Fibroblast of villous mesenchyme (primary cell): ENCODE measurements at places on chromosomes 11 and 22. TPM values are rescaled to one million over a fixed set of nuclear protein-coding genes. Genes with fewer than 3 reads are reported as not detected.

ARHGAP42 gene
- 13.9 and 16.8 TPM in 2 replicates for total RNA-seq

LARGE1 gene
- 13.4 and 15.5 TPM in 2 replicates for total RNA-seq

FDX1 gene
- 7.1 and 8.2 TPM in 2 replicates for total RNA-seq

DNA sequence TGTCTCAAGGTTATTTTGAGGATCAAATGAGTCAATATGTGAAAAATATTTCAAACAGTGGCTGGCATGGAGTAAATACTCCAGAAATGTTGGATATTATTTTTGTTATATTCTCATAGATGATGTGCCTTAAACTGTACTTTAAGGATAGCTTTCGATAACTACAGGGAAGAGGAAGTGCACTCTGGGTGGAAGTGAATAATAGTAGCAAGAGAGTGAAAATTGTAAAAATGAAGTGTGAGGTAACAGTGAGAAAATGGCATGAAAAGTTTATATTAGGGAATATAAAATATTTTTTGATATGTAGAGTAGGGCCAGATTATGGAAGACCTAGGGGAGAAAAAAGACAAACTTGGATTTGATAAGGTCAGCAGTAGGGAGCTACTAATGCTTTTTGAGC lies 258.9 kb downstream of the TMEM135 start:
- no peak for DNase-seq

DNA sequence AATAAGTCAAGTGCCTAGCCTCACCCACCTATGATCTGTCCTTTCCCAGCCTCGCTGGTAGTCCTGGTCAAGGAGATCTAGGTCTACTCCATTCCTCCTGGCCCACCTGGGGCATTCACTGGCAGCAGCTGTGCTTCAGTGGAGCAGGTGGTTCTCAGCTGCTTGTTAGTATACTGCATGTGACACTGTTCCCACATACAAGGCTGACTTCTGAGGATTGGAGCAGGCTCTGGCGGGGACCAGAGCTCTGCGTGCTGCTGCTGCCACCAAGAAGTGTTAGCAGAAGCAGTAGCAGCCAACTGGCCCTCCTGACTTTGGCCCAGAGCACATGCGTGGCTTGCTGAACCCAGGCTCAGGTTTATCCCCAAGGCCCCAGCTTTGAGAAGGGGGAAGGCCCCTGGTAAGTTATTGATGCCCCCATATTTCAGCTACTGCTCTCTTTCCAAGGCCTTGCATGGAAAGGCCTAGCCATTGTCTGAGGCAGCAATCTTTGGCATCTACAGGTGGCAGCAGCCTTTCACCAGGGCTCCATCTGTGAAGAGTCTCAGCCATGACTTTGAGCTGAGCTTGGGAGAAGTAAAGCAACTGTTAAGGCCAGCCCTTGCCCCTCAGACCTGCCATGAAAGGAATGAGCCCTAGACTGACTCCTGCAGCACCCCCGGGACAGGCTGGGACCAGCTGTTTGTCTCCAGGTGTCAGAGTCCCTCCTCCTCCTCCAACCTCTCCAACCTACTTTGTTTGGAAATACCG lies 26.5 kb downstream of the ARHGAP1 start:
- no peak for DNase-seq
